ENCODE measurements at places on chromosomes 13 and 19.

DNA sequence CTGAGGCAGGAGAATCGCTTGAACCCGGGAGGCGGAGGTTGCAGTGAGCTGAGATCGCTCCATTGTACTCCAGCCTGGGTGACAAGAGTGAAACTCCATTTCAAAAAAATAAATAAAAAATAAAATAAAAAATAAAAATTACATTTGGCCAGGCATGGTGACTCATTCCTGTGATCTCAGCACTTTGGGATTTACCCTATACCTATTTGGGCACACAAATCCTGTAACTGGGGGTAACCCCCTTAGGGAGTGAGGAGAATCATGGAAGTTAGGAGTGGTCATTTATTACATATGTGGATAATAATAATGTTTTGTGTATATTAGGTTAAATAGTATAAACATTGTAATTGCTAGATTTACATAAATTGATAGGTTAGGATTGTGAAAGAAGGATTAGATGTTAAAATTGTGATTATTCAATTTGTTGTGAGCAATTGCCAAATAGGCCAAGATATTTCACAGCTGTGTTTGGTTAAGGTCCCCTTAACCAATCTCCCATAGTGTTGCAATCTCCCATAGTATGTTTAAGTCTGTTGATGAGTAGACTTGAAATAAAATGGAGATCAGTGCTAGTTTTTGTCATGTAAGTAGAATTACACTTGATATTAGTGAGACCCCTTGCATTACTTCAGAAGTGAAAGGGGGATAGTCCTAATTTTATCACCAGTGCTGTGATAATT lies 30.7 kb downstream of the ZNF844 start:
- no peak for DNase-seq

- no peak for DNase-seq
Measured at GRCh38 chr19:43483281-43483680, 17.9 kb upstream of the LYPD3 start.

DNA sequence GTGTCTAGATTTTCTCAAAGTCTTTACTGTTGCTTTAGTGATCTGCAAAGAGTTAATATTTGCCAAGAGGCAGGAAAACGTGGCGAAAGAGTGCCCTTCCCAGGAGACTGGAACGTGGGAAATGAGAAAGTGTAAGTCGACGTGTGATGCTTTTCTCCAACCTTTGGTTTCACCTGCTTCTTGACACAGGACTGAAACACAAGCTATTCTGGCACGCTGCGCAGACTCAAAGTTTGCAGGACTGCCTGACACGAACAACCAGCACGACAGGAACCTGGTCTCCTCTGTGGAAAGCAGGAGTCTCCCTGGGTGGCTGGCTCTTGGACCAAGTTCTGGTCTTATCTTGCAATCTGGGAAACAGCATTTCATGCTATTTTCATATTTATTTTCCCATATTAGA lies 28.6 kb downstream of the RFXAP start:
- no peak for DNase-seq

DNA sequence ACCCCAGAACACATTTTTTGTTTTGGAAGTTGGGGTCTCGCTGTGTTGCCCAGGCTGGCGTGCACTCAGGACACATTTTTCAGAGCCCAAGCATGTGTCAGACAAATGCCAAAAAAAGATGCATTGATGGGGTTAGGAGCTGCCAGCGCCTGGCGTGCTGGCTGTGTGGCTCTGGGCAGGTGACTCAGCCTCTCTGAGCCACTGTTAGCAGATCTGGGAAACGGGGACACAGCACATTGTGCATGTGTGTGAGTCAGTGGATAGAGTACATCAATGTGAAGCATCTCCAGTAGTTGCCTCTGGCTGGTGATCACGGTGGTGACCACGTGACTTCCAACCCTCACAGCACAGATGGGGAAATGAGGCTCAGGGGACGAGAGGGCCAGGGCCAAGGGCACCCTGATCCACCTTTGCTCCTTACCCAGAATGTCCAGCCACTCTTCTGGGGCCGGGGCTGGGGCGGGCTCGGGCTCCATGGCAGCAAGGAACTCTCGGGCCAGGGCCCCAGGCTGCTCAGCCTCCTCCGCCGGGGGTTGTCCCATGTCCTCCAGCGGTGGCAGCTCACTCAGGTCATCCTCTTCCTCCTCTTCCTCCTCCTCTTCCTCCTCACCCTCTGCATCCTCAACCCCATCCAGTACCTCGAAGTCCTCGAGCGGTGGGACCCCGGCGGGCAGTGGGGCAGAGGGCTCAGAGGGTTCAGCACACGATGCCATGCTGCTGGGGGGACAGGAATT lies 1.9 kb downstream of the FKBP8 start:
- no peak for DNase-seq

- DNase-seq, result peak; percentile 92
Measured at GRCh38 chr13:85230691-85231093, 568.5 kb downstream of the SLITRK6 start.

DNA sequence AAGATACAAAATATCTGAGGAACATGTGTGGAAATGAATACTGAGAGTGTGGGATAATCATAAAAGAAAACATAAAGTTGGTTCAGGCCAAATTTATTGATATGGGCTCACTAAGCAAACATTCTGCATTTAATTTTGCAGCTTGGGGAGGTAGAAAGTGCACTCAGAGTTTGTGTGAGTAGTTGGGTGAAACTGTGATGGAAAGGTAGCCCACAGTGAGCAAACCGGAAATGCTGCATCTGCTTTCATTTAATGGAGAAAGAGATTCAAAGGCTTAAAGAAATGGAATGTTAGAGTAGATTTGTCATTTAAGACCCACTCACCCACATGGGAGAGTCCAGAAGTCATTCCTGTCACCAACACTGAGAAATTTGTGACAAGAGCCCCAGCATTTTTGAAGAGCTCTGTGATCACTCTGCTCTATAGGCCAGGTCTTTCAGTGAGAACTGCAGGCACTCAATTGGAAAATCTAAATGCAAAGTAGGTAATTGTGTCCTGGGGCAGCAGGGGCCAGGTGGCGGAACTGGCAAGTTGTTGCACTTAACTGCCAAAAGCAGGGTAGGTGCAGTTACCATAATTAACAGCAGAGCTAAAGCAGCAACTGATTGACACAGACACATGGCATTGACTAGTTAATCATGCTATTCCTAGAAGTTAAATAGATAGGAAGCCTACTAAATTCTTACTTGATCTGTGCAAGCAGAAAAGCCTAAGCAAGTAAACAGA lies 1228.3 kb upstream of the PCDH20 start:
- DNase-seq, result no peak

GRCh38 chr13:19772306-19772705 lies 10.4 kb downstream of the PSPC1 start:
- no peak for DNase-seq

All from lung (tissue), 17 donors.